Neural crest cell (in vitro differentiated cells): ENCODE measurements at places on chromosomes 5 and 9. TPM values are rescaled to one million over a fixed set of nuclear protein-coding genes. Genes with fewer than 3 reads are reported as not detected.

Gene CAPSL
- total RNA-seq: not detected in 2 replicates

Gene IFNB1
- not detected in 2 replicates for total RNA-seq

Gene SLC46A2
- total RNA-seq: not detected in 2 replicates

Gene TPRN
- total RNA-seq: 22.0 and 25.1 TPM in 2 replicates

Gene NUTM2F
- total RNA-seq: 0.09 TPM in 1 of 2 replicates, not detected in the other

Gene OR1J2
- not detected in 2 replicates for total RNA-seq

Gene INSL4
- total RNA-seq: not detected in 2 replicates

Gene MEIKIN
- total RNA-seq: not detected in 2 replicates

Gene SETD9
- 21.2 and 23.7 TPM in 2 replicates for total RNA-seq

Gene AJM1
- 2.8 and 3.3 TPM in 2 replicates for total RNA-seq

Gene TRIP13
- total RNA-seq: 27.6 and 32.6 TPM in 2 replicates

Gene QRFP
- not detected in 2 replicates for total RNA-seq

Gene AQP3
- total RNA-seq: 1.1 TPM in 2 replicates

Gene EGR1
- total RNA-seq: 21.5 and 26.5 TPM in 2 replicates

Gene ZBTB34
- total RNA-seq: 16.1 and 16.9 TPM in 2 replicates

Gene NIPBL
- 66.3 and 67.8 TPM in 2 replicates for total RNA-seq

Gene CCL21
- not detected in 2 replicates for total RNA-seq

Gene TXNDC8
- total RNA-seq: not detected in 2 replicates

Gene IFNA21
- not detected in 2 replicates for total RNA-seq

Gene TAL2
- 7.4 and 8.4 TPM in 2 replicates for total RNA-seq

Gene NAIP
- 10.3 and 11.3 TPM in 2 replicates for total RNA-seq

Gene SIMC1
- 43.6 and 45.3 TPM in 2 replicates for total RNA-seq
